ENCODE measurements at places on chromosomes 13 and 19. TPM values are rescaled to one million over a fixed set of nuclear protein-coding genes. Genes with fewer than 3 reads are reported as not detected.
A peak's percentile ranks its signal among the peaks of the same experiment; 100 is the strongest.

Gene SYNE4
- 4.1 TPM for polyA plus RNA-seq

- no peaks in the 10 kb centered on the region for H3K4me1 ChIP-seq
- no peak for DNase-seq
- no peaks in the 10 kb centered on the region for H3K36me3 ChIP-seq
- H3K27ac ChIP-seq, result no peak overlapping the region
- H3K4me3 ChIP-seq, result no peak overlapping the region
Measured at GRCh38 chr13:36242761-36243160, 28.4 kb upstream of the SOHLH2 start.

- no peak overlapping the region for H3K4me3 ChIP-seq
- DNase-seq, result peak; percentile 2
- H3K27me3 ChIP-seq, result no peaks in the 10 kb centered on the region
Measured at GRCh38 chr13:39451301-39451700, 151.7 kb downstream of the LHFPL6 start.

DNA sequence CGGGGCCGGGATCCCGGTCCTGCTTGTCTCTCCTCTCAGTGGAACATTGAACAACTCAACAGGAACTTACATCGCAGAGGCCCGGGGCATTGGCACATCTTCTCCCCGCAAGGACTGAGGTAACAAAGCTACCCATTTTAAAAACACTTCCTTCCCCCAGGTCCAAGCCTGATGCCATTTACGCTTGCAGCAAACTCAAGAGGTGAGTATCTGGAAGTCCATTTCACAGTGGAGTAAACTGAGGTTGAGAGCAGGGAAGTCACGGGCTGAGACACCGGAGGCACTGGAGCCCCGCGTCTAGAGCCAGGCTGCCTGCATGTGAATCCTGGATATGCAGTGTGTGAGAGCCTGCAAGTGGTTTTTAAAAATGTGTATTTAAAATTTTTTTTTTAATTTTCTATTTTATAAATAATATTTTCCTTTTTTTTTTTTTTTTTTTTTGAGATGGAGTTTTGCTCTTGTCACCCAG is 492 bp upstream of the PGLYRP1 start:
- no peak for DNase-seq
- peaks cover 14% of the 10 kb centered on the region for H3K36me3 ChIP-seq
- H3K4me1 ChIP-seq, result no peaks in the 10 kb centered on the region
- H3K4me3 ChIP-seq, result no peak overlapping the region
- peaks cover 7% of the 10 kb centered on the region for H3K27me3 ChIP-seq
- no peak overlapping the region for H3K27ac ChIP-seq

Gene CFAP97D2
- polyA plus RNA-seq, result not detected

DNA sequence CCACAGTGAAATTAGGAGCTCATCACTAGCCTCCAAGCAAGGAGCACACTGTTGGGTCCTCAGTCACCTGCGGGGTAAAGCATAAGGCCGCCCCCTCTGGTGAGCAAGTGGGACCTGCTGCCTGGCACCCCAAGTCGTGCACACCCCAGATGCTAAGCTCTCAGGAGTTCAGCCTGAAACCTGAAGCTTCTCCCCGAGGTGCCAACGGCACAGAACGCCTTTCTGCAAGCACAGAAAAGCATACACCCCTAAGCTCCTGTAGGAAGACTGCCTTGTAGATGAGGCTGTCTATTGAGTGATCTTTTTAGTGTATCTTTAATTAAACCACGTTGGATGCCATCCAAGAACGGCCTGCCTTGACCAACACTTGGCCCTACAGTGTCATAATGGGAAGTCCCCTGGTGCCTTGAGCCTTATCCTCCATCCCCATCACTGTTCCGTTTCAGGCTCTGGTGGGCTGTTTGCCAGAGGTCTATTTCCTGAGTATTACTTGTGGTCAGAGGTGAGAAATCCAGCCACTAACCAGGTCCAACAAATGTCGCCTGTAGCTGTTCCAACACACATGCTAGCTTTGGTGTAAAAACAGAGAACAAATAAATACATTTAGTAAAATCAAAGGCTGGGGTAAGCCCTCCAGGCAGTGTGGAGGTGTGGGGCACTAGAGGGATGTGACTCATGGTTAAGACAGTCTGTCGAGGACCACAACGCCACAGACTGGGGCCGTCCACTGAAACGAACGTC is 44.8 kb downstream of the C13orf42 start:
- DNase-seq, result no peak
- no peaks in the 10 kb centered on the region for H3K27me3 ChIP-seq
- no peaks in the 10 kb centered on the region for H3K4me1 ChIP-seq
- no peak overlapping the region for H3K27ac ChIP-seq
- no peak overlapping the region for H3K4me3 ChIP-seq
- no peaks in the 10 kb centered on the region for H3K36me3 ChIP-seq

GRCh38 chr13:109743706-109744453 is 42.5 kb downstream of the IRS2 start:
- no peak overlapping the region for H3K4me3 ChIP-seq
- no peaks in the 10 kb centered on the region for H3K36me3 ChIP-seq
- no peaks in the 10 kb centered on the region for H3K27me3 ChIP-seq
- H3K4me1 ChIP-seq, result no peaks in the 10 kb centered on the region
- peak; percentile 63 for DNase-seq

Gene RGS9BP
- 0.04 TPM for polyA plus RNA-seq

GRCh38 chr19:30307191-30307974 is 64.8 kb upstream of the ZNF536 start:
- H3K4me1 ChIP-seq, result no peaks in the 10 kb centered on the region
- no peaks in the 10 kb centered on the region for H3K27me3 ChIP-seq
- H3K27ac ChIP-seq, result no peak overlapping the region
- H3K36me3 ChIP-seq, result no peaks in the 10 kb centered on the region
- DNase-seq, result no peak

Gene MCF2L
- 12.2 TPM for polyA plus RNA-seq

- H3K4me1 ChIP-seq, result no peaks in the 10 kb centered on the region
- DNase-seq, result no peak
- H3K27ac ChIP-seq, result no peak overlapping the region
- no peak overlapping the region for H3K4me3 ChIP-seq
- no peaks in the 10 kb centered on the region for H3K36me3 ChIP-seq
Measured at GRCh38 chr13:46983881-46984280, 87.0 kb upstream of the HTR2A start.

DNA sequence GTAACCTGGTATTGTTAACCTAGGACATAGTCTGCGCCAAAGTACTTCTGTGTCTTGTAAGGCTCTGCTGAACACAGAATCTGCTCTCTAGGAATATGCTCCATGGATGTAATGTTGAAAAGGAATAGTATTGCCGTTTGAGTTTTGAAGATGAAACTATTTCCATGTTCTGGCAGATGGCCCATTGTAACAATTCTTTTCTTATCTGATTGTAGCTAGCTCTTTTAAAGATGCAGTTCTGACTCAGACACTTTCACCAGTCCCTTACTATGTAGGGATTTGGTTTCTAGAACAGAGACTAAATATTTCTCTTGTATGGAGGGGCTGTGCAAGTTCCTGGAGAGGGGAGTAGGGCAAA is 185.6 kb downstream of the MTUS2 start:
- no peaks in the 10 kb centered on the region for H3K36me3 ChIP-seq
- DNase-seq, result no peak
- no peak overlapping the region for H3K4me3 ChIP-seq
- no peak overlapping the region for H3K27ac ChIP-seq
- H3K4me1 ChIP-seq, result no peaks in the 10 kb centered on the region

GRCh38 chr19:28019371-28019770 is 1193.6 kb downstream of the UQCRFS1 start:
- no peaks in the 10 kb centered on the region for H3K4me1 ChIP-seq
- no peaks in the 10 kb centered on the region for H3K27me3 ChIP-seq
- H3K36me3 ChIP-seq, result no peaks in the 10 kb centered on the region
- no peak overlapping the region for H3K4me3 ChIP-seq
- DNase-seq, result no peak

Gene AKAP11
- 26.4 TPM for polyA plus RNA-seq

DNA sequence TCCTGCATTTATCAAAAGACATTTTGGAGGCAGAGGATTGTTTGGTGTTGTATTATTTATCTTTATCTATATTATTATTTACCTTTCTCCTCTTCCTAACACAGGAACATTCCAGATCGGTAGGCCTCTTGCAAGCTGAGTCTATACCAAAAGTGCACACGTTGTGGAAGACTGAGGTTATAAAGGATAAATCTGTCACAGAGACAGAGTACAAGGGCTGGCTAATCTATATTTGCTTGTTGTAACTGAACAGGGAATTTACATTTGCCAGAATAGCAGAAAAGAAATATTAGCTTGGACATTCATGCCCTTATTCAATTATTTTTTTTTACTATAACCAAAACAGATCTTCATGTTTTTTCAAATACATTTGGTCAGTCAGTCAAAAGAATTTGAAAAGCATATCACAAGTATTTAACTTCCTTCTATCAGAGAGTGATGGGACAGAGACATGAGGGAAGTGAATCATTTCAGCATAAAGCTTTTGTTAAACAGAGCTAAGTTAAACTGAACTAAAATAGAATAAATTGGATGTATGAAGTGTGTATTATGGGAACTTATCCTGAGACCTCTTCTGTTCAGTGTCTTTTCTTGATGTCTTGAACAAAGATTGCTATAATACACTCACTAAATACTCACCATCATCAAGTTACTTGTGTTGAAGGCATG is 352.5 kb downstream of the DNAJC15 start:
- DNase-seq, result no peak
- peaks cover 2% of the 10 kb centered on the region for H3K27me3 ChIP-seq
- no peaks in the 10 kb centered on the region for H3K4me1 ChIP-seq
- H3K27ac ChIP-seq, result no peak overlapping the region

Gene SLC15A1
- polyA plus RNA-seq, result 263 TPM

DNA sequence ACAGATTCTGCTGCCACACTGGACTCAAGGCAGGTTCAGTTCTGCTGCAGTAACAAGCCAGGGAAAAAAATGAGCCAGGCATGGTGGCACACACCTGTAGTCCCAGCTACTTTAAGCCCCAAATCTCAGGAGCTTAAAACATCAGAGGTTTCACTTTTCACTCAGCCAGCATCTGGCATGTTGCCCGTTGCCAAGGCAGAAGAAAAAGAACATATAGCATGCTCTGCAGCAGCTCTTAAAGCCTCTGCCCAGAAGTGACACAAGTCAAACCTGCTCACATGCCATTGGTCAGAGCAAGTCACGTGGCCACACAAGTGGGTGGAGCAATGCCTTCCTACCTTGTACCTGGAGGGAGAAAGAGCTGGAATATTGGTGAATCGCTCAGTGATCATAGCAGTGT is 14.7 kb upstream of the ADGRE5 start:
- H3K36me3 ChIP-seq, result no peaks in the 10 kb centered on the region
- peaks cover 2% of the 10 kb centered on the region for H3K4me1 ChIP-seq
- H3K27ac ChIP-seq, result peak overlapping the region; percentile 87

GRCh38 chr19:29263305-29264135 is 50.6 kb upstream of the UQCRFS1 start:
- peak; percentile 37 for DNase-seq
- no peaks in the 10 kb centered on the region for H3K27me3 ChIP-seq
- no peak overlapping the region for H3K4me3 ChIP-seq
- H3K4me1 ChIP-seq, result no peaks in the 10 kb centered on the region
- no peaks in the 10 kb centered on the region for H3K36me3 ChIP-seq

DNA sequence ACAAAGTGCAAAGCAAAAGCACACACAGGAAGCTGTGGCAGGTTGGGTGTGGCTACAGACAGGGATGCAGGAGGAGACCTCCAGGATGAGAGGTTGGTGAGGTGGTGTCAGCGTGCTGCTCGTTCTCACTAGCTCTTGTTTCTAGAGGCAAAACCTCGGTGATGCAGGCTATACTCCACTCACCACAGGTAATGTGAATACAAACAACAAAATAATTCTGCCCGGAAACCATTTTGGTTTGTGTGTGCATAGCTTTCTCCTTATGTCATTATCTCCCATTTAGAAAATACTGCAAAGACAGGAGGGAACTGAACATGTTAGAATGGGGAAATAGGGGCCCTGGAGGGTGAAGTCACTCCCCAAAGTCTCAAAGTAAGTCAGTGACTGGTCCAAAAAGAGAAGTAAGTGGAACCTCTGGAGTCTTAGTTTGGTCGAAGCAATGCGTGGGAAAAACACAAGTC is 9.4 kb downstream of the LCP1 start:
- DNase-seq, result no peak
- no peak overlapping the region for H3K27ac ChIP-seq
- no peaks in the 10 kb centered on the region for H3K36me3 ChIP-seq
- H3K4me1 ChIP-seq, result no peaks in the 10 kb centered on the region

- no peak for DNase-seq
- no peak overlapping the region for H3K4me3 ChIP-seq
- H3K36me3 ChIP-seq, result no peaks in the 10 kb centered on the region
- H3K27me3 ChIP-seq, result no peaks in the 10 kb centered on the region
- no peak overlapping the region for H3K27ac ChIP-seq
Measured at GRCh38 chr13:87498681-87499080, 172.5 kb upstream of the SLITRK5 start.

Gene WDR18
- polyA plus RNA-seq, result 70.8 TPM

Gene TMEM205
- polyA plus RNA-seq, result 98.6 TPM

Gene SULT2A1
- 221 TPM for polyA plus RNA-seq

DNA sequence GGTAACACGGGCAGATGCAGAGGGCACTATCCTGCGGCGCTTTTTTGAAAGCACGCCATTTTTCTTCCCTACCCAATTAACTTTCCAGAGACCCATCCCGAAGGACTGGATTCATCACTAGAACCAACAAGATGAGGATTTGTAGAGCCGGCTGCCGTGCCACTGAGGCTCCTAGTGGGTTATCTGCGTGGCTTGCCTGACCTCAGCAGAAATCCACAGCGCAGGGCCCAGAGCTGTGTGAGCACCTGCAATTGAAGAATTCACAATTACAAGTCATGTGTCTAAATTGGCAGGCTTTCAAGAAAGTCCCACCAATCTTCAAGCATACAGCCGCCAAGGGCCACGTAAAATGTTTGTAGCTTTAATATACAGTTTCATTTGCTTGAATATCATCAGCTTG is 75.5 kb downstream of the ALOX5AP start:
- DNase-seq, result no peak
- no peak overlapping the region for H3K27ac ChIP-seq
- H3K4me1 ChIP-seq, result no peaks in the 10 kb centered on the region
